Activated CD4-positive, alpha-beta T cell treated with anti-CD3 and anti-CD28 coated beads, Interleukin-2, amount 10 ng/mL, durations not matched to agents 7 days and 5 days (primary cell): ENCODE measurements at places on chromosomes 4 and X. TPM values are rescaled to one million over a fixed set of nuclear protein-coding genes. Genes with fewer than 3 reads are reported as not detected.

UGT2B11 gene
- total RNA-seq = not detected

IL9R gene
- 25.2 TPM for total RNA-seq

DDIT4L gene
- total RNA-seq = not detected

ANXA10 gene
- not detected for total RNA-seq

TEX13C gene
- not detected for total RNA-seq

HTN3 gene
- not detected for total RNA-seq

GLUD2 gene
- 0.32 TPM for total RNA-seq

PABPC5 gene
- total RNA-seq = not detected

CLCN4 gene
- total RNA-seq = not detected

HDAC6 gene
- total RNA-seq = 102 TPM

PDE5A gene
- 0.15 TPM for total RNA-seq

CD40LG gene
- 114 TPM for total RNA-seq

OPHN1 gene
- total RNA-seq = 0.07 TPM

NEIL3 gene
- 38.9 TPM for total RNA-seq

VEGFC gene
- total RNA-seq = not detected

FAM199X gene
- 12.4 TPM for total RNA-seq

MAB21L2 gene
- total RNA-seq = not detected
